CD4-positive, alpha-beta T cell treated with Interleukin-15 for 4 hours (primary cell): ENCODE measurements at places on chromosomes 2 and 18.

DNA sequence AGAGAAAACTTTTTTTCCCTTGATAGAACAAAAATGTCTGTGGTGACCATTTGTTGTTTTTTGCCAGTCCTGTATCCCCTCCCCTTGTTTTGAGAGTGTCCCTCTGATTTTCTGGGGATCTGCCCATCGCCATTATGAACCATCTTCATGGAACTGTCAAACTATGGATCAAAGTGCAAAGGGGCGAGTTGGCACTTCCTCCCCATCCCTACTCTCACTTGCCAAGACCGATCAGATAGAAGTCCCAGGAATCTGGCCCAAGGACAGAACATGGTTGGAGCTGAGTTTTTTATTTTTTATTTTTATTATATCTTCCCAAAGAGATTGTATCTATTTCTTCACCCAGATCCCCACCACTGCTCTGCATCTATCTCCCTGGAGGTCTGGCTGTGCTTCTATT, 221.4 kb downstream of the IKZF2 start:
- no peak for DNase-seq

DNA sequence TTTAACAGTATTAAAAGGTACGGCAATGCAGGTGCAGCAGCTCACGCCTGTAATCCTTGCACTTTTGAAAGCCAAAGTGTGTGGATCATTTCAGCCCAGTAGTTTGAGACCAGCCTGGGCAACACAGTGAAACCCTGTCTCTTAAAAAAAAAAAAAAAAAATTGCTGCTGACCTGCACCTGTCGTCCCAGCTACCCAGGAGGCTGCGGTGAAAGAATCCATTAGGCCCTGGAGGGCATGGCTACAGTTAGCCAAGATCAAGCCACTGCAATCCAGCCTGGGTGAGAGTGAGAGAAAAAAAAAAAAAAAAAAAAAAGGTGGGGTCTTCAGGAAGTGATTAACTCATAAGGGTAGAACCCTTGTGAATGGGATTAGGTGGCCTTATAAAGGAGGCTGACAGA, 12.8 kb downstream of the CUL3 start:
- DNase-seq = no peak

- no peak for DNase-seq
These were observed 278.8 kb upstream of the SLC14A2 start for GRCh38 chr18:45336448-45336847.

DNA sequence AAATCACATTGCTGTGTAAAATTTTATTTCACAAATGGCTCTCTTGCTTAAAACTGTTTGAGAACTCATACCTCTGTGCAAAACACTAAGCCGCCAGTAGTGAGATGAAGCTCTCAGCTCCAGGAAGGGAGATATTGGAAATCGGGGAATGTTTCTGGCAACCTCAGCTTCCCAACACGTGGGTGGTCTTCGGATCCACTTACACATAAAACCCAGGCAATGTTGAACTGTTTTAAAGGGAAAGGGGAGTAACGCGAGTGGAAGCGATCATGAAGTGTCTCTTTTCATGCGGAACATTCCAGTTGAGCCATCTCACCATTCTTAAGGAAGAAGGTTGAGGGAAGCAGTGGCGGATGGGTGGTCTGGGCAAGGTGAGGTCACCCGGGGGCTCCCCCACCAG, 136.8 kb downstream of the ASB1 start:
- DNase-seq = no peak

DNA sequence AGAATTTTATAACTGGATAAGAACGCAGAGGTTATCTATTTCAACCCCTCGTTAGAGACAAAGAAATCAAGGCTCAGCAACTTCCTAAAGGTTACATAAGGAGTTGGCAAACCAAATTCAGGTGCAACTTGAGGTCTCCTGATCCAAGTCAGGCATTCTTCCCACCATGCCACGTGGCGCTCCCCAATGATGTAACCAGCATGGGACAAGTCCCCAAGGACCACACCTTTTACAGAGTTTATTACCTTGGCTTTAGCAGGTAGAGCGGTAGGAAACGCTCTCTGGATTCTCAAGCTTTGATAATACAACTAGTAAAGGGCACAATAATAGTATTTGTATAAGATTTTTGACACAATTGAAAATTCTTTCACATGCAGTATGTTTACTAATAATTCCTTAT, 26.7 kb upstream of the MBOAT2 start:
- DNase-seq = no peak

DNA sequence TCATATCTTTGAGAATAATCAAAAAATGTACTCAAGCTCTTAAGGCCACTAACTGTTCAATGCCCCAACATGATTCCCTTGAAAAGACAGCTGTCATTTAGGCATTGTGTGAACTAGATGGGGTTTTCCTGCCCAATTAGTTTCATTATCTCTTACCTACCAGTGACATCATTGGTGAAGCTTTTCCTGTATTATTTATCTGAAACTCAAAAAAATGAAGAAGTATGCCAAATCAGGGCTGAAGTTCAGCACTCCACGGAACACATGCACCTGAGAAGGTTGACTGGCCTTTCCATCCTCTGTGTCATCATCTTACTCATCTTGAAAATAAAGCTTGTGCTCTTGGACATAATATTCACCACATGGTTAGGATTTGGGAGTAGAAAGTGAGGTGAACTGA, 126.4 kb downstream of the TXNL1 start:
- DNase-seq = no peak

DNA sequence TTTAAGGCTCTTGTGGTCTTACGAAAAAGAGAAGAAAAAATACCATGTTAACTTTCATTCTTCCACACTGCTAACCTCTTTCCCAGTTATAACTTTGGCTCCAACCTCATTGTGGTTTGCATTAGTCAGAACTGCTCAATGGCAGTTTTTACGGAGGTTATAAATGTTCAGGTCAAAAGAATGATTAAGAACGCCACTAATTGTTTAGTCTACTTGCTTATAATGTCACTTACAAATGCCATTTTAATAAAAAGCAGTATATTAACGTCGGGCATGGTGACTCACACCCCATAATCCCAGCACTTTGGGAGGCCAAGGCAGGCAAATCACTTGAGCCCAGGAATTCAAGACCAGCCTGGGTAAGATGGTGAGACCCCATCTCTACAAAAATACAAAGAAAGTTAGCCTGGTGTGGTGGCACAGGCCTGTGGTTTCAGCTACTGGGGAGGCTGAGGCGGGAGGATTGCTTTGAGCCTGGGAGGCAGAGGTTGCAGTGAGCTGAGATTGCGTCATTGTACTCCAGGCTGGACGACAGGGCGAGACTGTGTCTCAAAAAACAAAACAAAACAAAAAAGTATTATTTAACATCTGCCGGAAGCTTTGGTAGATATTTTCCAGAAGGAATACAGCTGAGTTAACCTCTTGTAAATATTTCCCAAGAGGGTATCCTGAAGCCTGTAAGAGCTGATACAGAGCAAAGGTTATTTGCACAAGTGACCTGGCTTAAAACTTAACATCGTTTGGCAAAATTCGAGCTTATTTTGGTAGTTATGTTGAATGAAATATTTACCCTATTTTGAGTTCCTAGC, 5.1 kb downstream of the AGPS start:
- DNase-seq = no peak

DNA sequence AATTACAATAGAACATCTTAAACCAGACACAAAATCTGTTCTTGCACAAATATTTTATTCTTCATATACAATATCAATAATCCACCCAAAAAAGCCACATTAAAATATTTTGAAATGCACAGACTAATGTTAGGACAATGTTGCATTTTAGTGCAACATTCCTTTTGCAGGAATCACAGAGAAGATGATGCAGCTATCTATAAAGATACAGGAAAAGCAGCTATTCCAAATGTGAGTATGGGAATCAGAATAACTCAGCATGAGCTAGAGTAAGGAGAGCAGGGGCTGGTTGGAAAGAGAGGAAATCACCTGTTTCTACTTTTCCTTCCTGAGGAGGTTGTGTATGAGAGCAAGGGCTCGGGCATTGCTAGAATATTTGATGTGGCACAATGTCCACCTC, 4.8 kb downstream of the C2orf66 start:
- no peak for DNase-seq

DNA sequence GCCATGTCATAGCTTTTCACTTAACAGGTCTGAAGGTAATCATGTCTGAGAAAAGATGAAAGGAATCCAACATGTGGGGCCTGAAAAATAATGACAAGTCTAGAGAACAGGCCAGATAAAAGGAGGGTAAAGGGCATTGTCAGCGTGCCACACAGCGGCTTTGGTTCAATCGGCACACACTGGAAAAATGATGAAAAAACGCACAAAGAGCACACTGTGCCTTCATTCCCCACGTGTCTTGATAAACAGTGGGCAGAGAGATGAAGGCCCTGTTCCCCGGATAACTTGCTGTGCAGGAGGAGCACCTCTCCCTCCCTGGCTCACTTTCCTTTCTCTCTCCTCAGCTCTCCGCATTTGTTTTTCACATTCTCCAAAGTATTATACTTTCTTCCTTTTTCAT, 766.3 kb downstream of the TDRD15 start:
- DNase-seq = no peak

DNA sequence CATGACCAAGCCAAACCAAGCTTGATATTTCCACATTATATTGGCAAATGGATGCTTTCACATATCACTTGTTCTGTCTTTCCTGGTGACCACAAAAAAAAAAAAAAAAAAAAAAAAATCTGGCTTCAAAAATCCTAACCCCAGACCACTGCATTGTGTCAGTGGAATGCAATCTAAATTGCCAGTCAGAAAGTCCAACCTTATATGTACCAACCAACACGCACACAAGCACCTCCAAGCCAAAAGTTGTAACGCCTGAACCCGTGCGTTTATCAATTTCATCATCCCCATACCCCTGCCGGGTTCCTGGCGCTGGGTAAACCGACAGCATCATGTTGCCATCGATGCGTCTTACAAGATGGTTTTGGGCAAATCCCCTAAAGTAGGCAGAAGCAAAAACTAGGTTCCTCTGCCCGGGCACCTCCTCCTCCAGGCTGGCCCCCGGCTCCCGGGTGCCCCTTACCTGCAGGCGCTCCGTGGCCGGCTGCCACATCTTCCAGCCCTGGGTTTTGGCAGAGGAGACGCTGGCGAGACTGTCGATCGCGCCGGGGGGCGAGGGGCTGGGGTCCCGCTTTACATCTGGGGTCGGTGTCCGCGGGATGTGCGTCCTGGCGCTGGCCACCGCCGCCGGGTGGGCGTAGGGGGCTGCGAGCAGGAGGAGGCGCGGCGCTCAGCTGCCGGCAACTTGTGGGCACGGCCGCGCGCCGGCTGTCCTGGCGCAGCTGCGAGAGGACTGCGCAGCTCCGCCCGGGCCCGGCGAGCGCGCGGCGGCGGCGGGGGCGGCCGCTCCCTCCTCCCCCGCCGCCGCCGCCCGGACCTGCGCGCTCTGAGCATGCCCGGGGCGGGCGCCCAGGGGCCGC, at the start of gene PID1:
Gene PID1, minus strand, starts transcription at position 737 of the 860 bp plus-strand sequence. Its CDS starts 244 bp downstream, at position 493.
- no peak for DNase-seq

DNA sequence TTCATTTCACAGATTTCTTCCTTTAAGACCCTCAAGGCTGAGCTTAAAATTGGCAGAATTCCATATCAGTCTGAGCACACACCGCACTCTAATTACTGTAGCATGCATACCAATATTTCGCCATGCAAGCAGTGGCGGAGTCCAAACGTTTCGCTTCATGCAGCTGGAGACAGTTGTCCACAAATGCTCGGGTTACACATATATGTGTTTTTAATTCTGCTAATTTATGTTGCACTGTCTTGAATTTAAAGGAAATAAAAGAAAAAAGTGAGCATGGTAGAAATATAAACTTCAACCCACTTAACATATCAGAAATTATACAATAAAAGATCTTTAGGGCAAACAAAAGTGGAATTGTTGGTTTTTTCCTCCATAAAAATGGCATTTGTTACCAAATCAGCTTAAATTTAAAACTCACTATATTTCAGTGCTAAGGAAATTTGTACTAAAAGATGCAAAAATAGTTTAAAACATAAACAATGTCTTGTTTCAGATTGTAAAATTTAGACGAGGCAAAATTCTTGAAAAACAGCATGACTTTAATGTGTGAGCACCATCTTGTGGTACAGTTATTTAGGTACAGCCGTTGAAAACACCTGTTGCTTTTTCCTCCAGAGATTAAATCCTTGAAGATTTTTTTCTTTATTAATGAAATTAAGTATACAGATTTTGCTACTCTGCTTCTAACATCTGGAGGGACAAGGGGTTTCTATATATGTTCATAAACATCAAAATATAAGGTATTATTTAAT, 24.1 kb upstream of the KANSL1L start:
- peak; percentile 47 for DNase-seq

- no peak for DNase-seq
These were observed 109.2 kb upstream of the COPS8 start for GRCh38 chr2:236976266-236977062.

DNA sequence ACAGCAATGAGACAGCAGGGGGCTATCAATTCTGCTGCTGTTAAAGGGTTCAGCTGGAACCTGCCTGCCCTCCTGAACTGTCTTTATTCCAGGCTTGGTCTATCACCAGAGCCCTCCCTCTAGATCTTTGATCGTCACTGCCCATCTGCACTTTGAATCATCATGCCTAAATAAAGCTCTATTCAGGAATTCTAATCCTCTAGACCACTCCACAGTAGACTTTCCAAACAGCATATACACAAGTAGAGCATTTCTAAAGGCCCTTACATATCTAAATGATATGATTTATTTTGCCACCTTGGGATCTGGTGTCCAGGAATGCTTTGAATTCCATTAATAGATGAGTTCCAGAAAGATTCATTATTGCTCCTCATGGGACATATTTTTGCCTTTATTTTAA, 542.1 kb upstream of the SYT4 start:
- no peak for DNase-seq

DNA sequence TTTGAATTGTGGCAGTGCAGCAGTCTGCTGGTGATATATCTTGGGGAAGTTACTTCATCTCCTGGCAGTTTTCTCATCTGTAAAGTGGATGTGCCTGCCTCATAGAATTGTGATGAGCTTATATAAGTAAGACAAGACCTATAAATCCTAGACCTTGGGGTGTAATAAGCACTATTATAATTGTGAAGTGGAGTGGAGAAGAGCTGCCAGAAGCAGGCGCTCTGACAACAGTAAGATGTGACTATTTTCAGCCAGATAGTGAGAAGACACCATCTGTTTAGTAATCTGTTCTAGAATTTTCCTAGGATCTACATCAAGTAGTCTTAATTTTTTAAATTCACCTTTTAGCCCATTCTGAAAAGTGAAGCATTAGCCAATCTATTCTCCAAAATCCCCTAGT, 85.6 kb upstream of the TSPYL6 start:
- DNase-seq = no peak

DNA sequence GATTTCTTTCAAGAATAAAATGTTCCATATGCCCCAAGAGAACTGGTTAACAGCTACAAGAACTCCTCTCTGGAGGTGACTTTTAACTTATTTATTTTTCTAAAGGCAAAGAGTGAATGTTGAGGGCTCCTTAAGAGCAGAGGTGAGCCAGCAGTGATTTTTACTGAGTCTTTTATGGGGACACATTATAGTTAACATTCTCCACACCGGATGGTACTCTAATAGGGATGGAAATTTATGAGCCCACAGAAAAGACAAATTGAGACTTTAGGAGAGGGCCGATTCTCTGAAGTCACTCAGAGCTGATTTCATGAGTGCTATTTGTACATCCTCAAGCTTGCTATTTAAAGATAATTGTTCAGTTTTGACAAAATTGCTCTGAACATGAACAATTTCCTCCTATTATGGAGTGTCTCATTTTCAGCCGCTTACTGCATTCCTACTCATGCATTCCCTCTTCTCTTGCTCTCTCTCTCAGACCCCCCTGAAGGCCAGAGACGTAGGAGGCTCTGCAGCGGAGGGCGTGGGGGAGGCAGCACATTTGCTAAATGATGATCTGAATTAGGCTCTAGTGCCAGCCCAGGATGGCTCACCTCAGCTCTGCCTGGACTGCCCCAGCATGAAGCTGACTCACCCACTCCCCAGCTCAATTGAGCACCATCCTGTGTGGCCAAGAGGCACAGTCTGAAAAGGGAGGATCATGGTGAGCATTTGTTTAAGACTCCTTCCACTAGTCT, 5.9 kb upstream of the RPL37A start:
- no peak for DNase-seq
